Mesothelial cell of epicardium (in vitro differentiated cells): ENCODE measurements at places on chromosomes 2 and 18. TPM values are rescaled to one million over a fixed set of nuclear protein-coding genes. Genes with fewer than 3 reads are reported as not detected.

- no peaks in the 10 kb centered on the region for H3K36me3 ChIP-seq
- H3K27me3 ChIP-seq: no peaks in the 10 kb centered on the region
- H3K4me1 ChIP-seq: peaks cover 9% of the 10 kb centered on the region
- no peak overlapping the region for H3K4me3 ChIP-seq
Measured at GRCh38 chr18:33644494-33644893, 66.5 kb downstream of the ASXL3 start.

Gene MAPK4
- total RNA-seq: 6.1 to 6.3 TPM (median 6.1 TPM) in 3 replicates

DNA sequence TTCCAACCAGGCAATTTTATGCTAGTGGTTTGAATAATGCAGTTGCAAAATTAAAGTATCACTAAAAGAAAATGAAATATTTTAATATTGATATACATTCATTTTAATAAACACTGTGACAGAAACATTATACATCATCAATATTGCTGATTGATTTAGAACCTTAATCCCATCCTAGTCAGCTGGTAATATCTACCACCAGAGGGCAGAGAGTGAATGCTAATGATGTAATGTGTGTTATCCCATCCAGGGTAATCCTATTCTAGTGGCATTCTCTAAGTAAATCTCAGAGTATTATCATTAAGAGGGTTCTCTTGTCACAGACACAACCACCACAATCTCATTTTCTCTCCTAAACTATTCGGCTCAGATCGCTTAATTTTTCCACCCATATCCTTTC is 477.4 kb downstream of the CPS1 start:
- no peaks in the 10 kb centered on the region for H3K4me1 ChIP-seq
- no peak overlapping the region for H3K4me3 ChIP-seq
- no peaks in the 10 kb centered on the region for H3K27me3 ChIP-seq

DNA sequence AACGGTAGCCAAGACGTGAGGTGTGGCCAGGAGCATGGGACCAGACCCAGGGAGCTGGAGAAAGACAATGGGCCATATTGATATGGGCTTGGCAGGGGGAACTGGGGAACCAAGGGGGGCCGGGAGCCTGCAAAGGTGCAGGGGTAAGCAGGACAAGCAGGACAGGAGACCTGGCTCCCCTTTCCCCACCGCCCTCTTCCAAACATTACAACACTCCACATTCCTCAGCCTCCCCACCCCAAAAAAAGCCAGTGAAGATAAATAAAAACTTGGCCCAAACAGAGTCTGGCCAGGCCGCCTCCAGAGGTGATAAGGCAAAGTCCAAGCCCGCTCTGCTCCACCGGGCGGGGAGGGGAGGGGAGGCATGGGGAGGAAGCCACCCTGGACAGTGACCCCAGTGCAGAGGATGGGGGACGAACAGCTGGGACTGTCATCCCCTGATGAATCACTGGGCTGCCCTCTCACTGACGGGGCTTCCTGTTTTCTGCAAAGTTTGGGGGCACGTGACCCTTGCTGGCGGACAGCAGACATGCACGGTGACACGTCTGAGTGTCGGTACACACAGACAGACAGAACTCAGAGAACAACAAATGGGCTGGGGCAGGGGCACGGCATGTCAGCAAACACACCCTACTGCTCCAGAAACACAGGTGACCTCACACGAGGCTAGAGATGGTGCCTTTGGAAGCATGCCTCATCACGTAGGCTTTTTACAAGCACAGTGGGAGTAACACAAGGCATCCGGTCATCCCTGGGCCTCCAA is 100.2 kb downstream of the TNS1 start:
- peaks cover 8% of the 10 kb centered on the region for H3K36me3 ChIP-seq
- DNase-seq: no peak
- H3K4me3 ChIP-seq: no peak overlapping the region
- H3K27ac ChIP-seq: peak overlapping the region; percentile 80

DNA sequence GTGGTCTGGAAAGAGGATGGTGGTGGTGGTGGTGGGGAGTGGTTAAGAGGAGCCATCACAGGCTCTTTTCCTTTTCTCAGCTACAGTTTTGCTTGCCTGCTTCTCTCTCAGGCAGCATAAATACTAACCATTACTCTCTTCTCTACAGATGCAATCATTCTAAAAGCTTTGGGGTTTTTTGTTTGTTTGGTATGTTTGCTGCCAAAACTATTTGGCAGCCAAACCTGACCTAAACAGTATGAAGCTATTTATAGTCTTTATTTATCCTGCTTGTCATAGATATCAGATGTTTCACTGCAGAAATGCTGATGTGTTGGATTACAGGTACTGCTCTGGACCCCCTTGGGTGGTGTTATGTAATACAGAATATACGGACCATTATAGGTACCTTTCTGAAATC is 15.3 kb downstream of the SIX3 start:
- H3K27ac ChIP-seq: no peak overlapping the region
- peaks cover 97% of the 10 kb centered on the region for H3K27me3 ChIP-seq
- no peak for DNase-seq

GRCh38 chr18:2948038-2948437 is 64.9 kb downstream of the LPIN2 start:
- DNase-seq: no peak
- peaks cover 29% of the 10 kb centered on the region for H3K36me3 ChIP-seq
- no peak overlapping the region for H3K27ac ChIP-seq
- H3K4me1 ChIP-seq: peaks cover 14% of the 10 kb centered on the region

GRCh38 chr2:242029422-242030225 is 160.1 kb downstream of the RTP5 start:
- H3K27me3 ChIP-seq: peaks cover 61% of the 10 kb centered on the region
- H3K27ac ChIP-seq: no peak overlapping the region
- no peak for DNase-seq

DNA sequence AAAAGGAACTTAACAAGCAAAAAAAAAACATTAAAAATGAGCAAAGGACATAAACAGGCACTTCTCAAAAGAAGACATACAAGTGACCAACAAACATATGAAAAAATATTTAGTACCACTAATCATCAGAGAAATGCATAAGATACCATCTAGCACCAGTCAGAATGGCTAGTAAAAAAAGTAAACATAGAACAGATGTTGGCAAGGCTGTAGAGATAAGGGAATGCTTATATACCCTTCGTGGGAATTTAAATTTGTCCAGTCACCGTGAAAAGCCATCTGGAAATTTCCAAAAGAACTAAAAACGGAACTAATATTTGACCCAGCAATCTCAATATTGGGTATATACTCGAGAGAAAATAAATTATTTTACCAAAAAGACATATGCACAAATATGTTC is 1751.3 kb upstream of the LRRTM1 start:
- H3K27me3 ChIP-seq: no peaks in the 10 kb centered on the region
- H3K4me3 ChIP-seq: no peak overlapping the region
- no peaks in the 10 kb centered on the region for H3K4me1 ChIP-seq
- no peak for DNase-seq
- H3K27ac ChIP-seq: no peak overlapping the region

- peaks cover 30% of the 10 kb centered on the region for H3K4me1 ChIP-seq
- H3K27ac ChIP-seq: no peak overlapping the region
- no peaks in the 10 kb centered on the region for H3K27me3 ChIP-seq
- DNase-seq: no peak
- peaks cover 13% of the 10 kb centered on the region for H3K36me3 ChIP-seq
- H3K4me3 ChIP-seq: no peak overlapping the region
Measured at GRCh38 chr2:237043866-237044265, 41.8 kb upstream of the COPS8 start.

DNA sequence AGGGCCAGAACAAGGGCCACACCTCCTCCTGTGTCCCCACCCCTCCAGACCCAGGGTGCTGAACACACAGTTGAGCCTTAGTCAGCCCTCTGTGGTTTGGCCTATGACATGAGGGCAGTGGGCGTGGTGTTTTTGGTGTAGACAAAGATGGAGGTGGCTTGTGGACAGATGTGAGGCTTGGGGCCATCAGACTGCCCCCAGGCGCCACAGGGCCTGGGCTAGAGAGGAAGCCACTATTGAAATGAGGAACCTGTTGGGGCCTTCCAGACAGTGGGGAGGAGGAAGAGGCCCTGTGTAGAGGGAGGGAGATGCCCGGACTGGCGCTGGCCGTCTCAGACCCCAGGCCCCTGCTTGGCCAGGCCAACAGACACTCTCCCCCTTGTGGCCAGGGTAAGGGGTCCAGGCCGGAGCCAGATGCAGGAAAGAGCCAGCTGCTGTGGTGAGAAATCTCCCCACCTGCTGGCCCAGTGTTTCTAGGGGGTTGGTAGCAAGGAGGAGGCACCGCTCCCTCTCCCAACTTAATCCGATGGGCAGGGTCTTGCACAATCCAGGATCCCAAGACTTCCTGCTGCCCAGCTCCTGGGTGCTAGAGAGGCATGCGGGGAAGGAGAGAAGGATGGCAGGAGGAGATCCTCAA is 53.8 kb downstream of the SMAD7 start:
- peaks cover 5% of the 10 kb centered on the region for H3K36me3 ChIP-seq
- no peak overlapping the region for H3K4me3 ChIP-seq
- H3K4me1 ChIP-seq: peaks cover 41% of the 10 kb centered on the region
- no peaks in the 10 kb centered on the region for H3K27me3 ChIP-seq
- no peak for DNase-seq
- H3K27ac ChIP-seq: peak overlapping the region; percentile 87

DNA sequence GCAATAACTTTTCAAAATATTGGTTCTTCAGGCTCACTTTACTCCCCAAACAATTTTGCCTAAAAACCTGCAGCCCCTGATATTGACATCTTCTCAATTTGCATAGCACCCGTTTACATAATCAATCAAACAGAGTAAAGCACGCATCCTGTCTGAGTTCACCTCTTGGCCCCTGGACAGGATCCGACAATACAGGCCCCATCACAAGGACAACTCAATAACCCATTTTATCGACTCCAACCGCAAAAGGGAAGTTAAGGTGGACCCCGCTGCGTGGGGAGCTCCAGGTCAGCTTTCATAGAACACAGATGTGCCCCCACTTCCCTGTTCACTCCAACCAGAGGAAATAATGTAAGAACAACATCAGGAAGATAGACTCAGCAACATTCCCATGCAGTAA is 44.7 kb downstream of the TTC32 start:
- no peak overlapping the region for H3K4me3 ChIP-seq
- no peaks in the 10 kb centered on the region for H3K36me3 ChIP-seq
- peaks cover 3% of the 10 kb centered on the region for H3K27me3 ChIP-seq
- H3K4me1 ChIP-seq: peaks cover 23% of the 10 kb centered on the region
- DNase-seq: no peak
- H3K27ac ChIP-seq: no peak overlapping the region

GRCh38 chr2:172783165-172783898 is 47.7 kb downstream of the RAPGEF4 start:
- H3K4me3 ChIP-seq: no peak overlapping the region
- no peaks in the 10 kb centered on the region for H3K27me3 ChIP-seq
- H3K4me1 ChIP-seq: peaks cover 23% of the 10 kb centered on the region
- H3K36me3 ChIP-seq: peaks cover 3% of the 10 kb centered on the region
- peak; percentile 51 for DNase-seq

DNA sequence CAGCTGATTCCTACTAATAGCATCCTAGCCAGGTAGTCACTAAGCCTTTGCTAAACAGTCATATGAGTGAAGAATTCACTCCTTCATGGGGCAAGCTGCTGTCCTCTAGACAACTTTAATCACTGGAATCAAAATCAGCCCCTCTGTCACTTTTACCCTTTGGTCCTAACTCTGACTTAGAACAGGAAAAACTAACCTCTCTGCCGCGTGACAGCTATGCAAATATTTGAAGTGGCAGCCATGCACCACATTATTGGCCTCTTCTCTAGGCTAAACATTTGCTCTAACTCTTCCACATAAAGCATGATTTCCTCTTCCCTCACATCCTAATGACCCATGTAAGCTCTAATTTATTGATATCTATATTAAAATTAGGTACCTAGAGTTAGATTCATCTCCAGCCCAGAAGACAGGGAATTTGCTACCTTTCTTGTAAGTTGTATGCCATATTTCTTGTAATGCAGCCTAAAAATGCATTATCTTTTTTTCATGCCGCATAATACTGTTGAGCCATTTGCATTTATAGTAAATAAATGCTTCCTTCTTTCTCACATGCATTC is 12.8 kb upstream of the ONECUT2 start:
- H3K4me3 ChIP-seq: no peak overlapping the region
- no peaks in the 10 kb centered on the region for H3K36me3 ChIP-seq
- no peaks in the 10 kb centered on the region for H3K4me1 ChIP-seq
- no peak for DNase-seq

GRCh38 chr2:155424518-155424917 is 726.0 kb downstream of the KCNJ3 start:
- no peak overlapping the region for H3K27ac ChIP-seq
- H3K4me1 ChIP-seq: no peaks in the 10 kb centered on the region
- DNase-seq: no peak
- H3K4me3 ChIP-seq: no peak overlapping the region

Gene HOXD4
- total RNA-seq: 0.67 to 1.4 TPM (median 1.3 TPM) in 3 replicates

DNA sequence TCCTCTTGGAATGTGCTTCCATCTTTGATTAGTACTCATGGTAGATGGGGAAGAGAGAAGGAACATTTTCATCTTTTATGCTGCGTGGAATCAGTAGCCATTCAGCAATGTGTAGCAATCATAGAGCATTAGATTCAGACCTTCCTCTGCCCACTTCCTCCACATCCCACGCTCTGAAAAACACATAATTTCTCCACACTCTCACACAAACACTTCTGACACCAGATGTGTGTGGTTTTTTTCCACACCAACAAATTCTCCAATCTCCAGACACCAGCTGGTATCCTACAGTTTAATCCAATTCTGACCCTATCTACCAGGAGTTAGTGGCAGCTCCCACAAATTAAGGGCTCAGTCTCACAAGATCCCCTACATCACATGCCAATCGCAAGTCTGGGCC is 103.3 kb downstream of the AOX1 start:
- H3K4me1 ChIP-seq: no peaks in the 10 kb centered on the region
- no peaks in the 10 kb centered on the region for H3K36me3 ChIP-seq

DNA sequence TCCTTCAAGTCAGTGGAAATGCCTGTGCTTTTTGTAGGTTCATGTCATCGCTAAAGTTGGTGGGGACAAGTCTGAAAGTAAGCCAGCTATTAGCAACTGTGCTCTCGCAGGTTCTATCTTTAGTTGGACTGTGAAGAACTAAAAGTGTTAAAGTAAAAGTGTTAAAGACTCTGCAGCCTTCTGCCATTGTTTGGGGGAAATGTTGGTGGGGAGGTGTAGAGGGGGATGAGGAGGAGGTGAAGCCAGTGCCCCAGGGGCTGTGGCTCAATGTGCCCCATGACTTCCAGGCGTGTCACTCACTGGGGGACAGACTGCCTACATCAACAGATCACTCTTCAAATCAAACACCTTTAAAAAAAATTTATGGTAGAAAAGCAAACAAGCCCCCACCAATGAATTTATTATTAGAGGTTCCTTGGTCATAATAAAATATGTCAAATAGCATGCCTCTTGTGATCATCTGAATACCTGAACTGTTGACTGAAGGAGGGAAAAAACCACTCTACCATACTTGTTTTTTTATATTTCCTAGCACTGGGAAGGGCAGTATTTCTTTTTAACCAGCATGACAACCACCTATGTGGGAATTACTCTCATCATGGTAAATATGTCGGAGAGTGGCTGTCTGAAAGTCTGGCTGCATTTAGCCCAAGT is 19.3 kb downstream of the TGFA start:
- no peaks in the 10 kb centered on the region for H3K36me3 ChIP-seq
- no peak overlapping the region for H3K27ac ChIP-seq
- H3K27me3 ChIP-seq: peaks cover 8% of the 10 kb centered on the region
- peaks cover 8% of the 10 kb centered on the region for H3K4me1 ChIP-seq
- no peak for DNase-seq

Gene AQP4
- 0.34 to 0.51 TPM (median 0.51 TPM) in 3 replicates for total RNA-seq
